Stimulated activated CD4-positive, alpha-beta T cell treated with anti-CD3 and anti-CD28 coated beads, Interleukin-1b, Interleukin-23, amount 100 ng/mL, for 1 hour (primary cell): ENCODE measurements at places on chromosomes 7 and 10.

GRCh38 chr7:143369678-143370651, 7.5 kb upstream of the FAM131B start:
- no peak for DNase-seq

GRCh38 chr10:30476511-30477155, 42.6 kb downstream of the MAP3K8 start:
- DNase-seq = no peak

DNA sequence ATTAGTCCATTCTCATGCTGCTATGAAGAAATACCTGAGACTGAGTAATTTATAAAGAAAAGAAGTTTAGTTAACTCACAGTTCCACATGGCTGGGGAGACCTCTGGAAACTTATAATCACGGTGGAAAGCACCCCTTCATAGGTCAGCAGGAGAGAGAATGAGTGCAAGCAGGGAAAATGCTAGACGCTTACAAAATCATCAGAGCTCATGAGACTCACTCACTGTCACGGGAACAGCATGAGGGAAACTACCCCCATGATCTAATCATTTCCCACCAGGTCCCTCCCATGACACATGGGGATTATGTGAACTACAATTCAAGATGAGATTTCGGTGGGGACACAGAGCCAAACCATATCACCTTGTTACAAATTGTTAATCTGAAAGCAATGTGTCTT, 15.8 kb downstream of the TAS2R39 start:
- no peak for DNase-seq

GRCh38 chr7:129721068-129721467, 109.5 kb downstream of the NRF1 start:
- no peak for DNase-seq

DNA sequence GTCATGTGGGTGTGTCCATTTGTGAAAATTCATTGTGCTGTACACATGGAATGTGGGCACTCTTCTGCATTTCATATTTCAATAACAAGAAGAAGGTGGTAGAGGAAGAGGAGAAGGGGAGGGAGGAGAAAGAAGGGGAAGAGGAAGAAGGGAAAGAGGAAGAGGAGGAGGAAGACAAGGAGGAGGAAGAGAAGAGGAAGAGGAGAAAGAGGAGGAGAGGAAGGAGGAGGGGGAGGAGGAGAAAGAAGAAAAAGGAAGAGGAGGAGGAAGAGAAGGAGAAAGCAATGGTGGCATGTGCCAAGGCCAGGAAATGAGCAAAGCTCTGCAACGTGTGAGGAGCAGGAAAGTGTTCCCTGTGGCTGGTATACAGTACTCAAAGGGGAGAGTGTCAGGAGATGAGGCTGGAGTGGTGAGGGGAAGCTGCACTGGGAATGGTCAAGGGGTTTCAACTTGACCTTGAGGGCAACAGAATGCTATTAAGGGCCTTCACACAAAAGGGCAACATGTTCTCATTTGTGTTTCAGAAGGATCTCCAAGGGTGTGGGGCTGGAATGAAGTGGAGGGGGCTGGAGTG, 40.5 kb downstream of the WNT2 start:
- DNase-seq = no peak

DNA sequence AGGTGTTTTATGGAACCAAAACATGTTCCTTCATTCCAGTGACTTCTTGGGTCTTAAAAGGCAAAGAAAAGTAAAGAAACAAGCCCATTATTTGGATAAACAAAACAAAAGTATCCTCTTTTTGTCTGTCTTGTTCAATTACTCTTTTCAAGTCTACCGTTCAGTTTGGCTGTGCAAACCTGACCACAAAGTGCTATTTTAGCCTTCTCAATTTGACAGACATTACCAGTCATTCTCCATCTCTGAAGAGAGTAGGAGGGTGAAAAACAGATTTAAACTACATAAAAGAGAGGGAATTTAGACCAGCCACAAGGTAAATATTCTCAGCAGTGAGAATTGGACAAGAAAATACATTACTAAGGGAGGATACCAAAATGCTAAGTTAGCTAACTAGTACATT, 145.2 kb downstream of the GRM3 start:
- no peak for DNase-seq

- no peak for DNase-seq
Measured at GRCh38 chr10:73232887-73233286, 14.2 kb downstream of the DNAJC9 start.

DNA sequence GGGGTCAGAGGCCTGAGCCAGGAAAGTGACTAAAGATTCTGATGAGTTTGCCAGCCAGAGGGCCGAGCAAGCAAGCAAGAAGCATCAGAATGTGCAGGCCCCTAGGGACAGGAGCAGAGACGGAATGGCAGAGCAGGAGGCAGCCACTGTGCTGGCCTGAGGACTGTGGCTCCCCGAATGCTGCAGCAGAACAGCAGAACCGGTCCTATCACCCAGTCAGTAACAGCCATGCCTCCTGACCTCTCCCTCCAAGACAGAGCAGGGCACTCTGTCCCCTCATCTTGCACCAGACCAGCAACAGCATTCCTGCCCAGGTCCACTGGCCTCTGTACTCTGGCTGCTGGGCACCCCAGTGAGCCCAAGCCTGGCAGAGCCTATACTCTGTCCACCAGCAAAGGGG, 85.9 kb downstream of the ARHGAP22 start:
- no peak for DNase-seq

DNA sequence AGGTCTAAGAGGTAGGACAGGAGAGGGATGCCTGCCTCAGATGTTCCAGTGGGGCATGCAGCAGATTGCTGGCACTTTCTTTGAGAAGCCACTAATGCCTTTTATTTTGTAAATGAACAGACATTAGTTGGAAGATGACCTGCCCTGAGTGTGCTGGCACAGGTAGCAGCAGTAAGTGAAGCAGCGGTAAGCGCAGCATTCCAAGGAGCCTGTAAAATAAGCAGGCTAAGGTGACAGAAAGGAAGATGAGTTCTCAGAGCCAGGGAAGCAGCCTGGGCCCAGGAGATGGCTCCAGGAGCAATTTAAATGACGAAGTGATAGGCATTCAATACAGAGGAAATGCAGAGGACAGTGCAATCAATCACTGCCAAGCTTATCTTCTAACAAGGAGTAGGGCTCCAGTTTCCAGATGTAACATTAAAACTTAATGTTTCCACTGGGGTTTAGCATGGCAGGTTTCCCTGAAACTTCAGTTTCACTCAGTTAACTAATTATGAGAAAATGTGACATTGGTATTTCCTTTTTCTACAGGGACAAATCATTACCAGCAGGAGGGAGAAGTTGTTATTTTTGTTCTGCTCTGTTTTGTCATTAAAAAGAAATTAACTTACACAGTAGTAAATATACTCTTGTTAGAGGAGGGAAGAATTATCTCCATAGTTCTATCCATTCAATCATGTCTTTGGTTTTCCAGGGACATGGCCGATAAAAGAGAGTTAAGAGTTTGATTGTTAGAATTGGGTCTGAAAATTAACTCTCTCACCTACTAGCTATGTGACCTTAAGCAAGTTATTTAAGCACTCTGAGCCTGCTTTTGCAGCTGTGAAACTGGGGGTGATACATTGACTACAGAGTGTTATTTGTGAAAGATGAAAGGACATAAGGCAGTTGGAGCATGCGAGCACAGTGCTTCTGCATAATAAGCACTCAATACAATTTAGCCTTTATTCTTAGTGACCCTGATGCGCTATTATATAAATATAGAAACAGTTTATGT, 96.6 kb upstream of the PTN start:
- no peak for DNase-seq

DNA sequence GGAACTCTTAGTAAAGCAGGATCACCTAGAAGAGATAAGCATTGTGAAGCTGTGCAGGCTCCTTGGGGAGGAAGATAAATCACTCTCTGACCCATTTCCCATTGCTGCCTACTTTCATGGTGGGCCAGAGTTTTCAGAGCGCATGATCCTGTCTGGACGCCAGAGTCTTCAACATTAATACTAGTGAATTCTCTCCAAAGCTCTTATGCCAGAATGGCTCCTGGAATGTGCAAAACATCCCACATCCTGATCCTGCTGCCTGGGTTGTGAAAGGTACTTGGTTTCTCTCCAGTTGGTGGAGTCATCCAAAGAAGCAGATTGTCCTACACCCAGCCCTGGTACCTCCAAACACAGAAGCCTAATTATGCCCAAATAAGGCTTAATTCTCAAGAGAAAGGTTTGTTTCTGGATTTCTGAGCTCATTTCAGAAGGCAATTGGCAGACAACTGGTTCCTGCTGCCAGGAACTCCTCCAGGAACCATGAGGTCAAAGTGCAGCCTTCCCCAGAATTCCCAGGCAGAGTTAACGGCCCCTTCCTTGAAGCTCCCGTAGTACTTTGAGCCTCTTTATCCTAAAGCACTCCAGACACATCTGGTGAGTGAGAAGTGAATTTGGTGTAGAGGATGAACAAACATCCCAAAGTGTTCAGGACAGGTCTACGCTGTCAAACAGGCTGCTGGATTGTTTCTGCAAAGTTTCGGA, 495.2 kb downstream of the PLXNA4 start:
- DNase-seq = no peak

- DNase-seq = no peak
Measured at GRCh38 chr10:3400348-3400747, 227.8 kb upstream of the PITRM1 start.

DNA sequence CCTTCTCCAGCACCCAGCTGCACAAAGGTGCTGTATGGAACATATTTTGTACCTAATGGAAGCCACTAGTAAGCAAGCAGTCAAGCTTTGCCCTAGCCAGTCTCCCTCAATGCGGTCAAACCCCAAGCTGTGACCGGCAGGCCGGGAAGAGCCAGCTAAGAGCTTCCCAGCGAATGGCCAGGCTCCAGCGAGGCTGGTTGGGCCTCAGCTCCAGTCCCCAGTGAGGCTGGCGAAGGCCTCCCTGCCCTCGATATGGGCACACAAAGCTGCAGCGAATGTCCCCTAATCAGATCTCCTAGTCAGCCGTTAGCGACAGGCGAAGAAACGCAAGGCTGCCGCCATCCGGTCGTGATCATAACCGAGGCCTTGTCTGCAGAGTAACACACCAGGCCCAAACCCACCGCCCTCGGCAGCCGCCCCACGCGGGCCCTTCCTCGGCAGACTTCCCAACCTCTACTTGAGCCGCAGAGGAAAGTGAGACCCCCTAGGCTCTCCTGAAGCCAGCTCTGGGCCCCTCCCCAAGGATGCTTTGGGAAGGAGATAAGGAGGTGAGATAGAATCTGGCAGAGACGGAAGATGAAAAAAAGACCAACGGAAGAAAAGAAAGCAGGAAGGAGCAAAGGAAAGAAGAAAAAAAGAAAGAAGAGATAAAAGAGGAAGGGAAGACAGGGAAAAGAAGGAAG, 3.1 kb upstream of the HOXA9 start:
- DNase-seq = no peak

GRCh38 chr7:147033641-147034040, 917.0 kb downstream of the CNTNAP2 start:
- DNase-seq = no peak

DNA sequence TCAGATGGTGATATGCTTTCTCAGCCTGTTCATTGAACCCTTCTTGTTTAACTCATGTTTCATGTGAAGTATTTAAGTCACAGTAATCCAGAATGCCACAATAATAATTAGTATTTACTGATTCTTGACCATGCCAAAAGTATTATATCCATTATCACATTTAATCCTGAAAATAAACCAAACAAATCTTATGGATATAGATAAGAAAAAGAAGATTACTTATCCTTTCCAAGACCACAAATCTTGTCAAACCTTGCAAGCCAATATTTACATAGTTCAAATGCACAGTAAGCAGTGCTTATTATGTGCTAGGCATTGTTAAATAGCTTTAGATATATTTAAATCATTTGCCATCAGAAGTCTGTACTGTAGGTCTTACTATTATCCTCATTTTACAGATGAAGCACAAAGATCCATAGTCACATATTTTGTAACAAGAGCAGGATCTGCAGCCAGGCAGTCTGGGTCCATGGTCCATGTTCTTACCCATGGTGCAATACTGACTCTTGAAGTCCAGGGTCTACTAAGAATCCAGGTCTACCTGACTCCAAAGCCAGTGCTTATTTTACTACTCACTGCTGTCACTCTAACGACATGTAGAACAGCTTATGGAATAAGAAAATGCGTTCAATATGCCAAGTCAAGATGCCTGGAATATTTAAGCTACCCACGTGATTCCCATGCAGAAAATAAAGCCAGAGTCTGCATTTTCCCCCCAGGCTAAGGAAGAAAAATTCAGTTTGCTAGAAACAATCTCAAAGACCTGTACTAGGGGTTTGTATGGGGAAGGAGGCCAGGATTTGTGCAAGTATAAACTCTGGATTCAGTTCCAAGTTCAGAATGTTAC, 984.8 kb upstream of the LRRTM3 start:
- no peak for DNase-seq

GRCh38 chr10:7501157-7501556, 90.3 kb upstream of the SFMBT2 start:
- DNase-seq = no peak

DNA sequence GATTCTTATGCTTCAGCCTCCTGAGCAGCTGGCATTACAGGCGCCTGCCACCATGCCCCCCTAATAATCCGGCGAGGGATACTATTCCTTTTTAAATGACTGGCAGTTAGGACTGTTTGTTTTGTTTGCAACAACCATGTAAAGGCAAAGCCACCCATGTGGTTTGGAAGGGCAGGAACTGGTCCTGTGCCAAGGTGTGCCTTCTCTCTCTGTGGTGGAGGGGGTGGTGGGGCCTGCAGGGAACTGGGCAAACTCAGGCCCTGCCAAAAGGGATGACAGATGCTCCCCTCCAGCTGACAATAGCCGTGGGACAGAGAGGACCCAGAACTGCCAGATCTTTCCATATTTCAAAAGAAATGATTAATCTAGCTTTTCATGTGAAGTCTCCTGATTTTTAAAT, 23.5 kb upstream of the WAPL start:
- DNase-seq = no peak

- DNase-seq = no peak
Measured at GRCh38 chr10:96619120-96619519, 32.3 kb upstream of the TM9SF3 start.

DNA sequence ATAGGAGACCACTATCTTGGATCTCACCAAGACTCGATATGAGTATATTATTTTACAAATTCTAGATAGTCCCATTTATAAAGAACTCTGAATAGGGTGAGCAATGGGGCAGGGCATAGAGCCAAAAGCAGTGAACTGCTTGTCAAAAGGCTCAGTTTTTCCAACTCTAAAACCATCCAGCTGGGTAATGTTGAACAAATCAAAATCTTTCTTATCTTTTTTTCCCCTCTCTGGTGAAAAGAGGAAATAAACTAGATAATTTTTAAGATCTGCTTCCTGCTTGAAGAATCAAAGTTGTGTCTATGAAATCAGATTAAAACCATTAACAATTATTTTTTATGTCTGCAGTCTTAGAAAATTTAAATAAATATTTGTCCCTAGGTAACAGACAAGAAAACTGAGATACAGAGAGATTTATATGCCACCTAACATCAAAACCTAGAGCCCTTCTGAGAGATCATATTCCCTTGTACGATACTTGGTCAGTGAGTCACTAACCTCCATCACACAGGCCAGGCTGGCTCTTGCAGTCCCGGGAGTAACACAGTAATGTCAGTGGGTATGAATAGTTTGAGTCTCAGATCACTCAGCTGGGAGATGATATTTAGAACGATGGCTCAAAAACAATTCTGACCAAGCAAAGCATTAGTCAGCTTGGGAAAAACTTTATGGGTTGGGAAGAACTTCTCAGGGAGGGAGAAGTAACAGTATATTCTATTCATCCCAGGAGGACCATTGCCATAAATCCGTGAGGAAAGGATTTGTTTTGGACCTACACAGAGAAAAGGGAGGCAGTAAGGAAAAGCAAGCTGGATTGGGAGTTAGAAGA, 178.8 kb downstream of the REEP3 start:
- DNase-seq = no peak

GRCh38 chr10:60869652-60870415, 74.2 kb downstream of the RHOBTB1 start:
- DNase-seq = no peak
